ENCODE measurements at places on chromosomes 13 and 19. TPM values are rescaled to one million over a fixed set of nuclear protein-coding genes. Genes with fewer than 3 reads are reported as not detected.

SIGLEC5 gene
- total RNA-seq, result not detected

CYP4F2 gene
- not detected for total RNA-seq

EML2 gene
- 58.0 TPM for total RNA-seq

CCL25 gene
- total RNA-seq, result not detected

ZGLP1 gene
- total RNA-seq, result 1.6 TPM
